ENCODE measurements at places on chromosomes 1 and 21.

DNA sequence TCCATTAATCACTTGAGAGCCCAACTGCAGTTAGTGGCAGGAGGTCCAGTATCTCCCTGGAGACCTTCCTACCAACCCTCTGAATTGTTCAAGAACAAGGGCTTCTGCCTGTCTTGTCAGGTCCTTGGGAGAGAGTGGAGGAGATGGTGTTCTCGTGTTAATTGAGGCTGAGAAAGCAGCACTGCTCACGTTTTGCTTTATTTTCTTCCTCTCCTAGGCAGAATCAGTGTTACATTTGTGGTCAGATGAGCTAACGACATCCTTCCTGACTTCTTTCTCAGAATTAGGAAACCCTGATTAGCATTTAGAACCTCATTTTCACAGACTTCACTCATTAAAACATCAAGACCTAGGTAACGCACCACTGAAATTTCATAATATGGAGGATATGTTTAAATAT is 26.4 kb upstream of the LRIG2 start:
- no peak for DNase-seq

- no peak for DNase-seq
Measured at GRCh38 chr1:6249739-6250689, 6.0 kb downstream of the HES3 start.

- DNase-seq, result no peak
Measured at GRCh38 chr1:173475564-173476196, 1.5 kb upstream of the PRDX6 start.

- no peak for DNase-seq
Measured at GRCh38 chr1:57850176-57850940, 426.5 kb upstream of the DAB1 start.

GRCh38 chr1:50995651-50996050 is 25.6 kb downstream of the CDKN2C start:
- no peak for DNase-seq

- no peak for DNase-seq
Measured at GRCh38 chr21:40386294-40386911, 460.6 kb downstream of the DSCAM start.

DNA sequence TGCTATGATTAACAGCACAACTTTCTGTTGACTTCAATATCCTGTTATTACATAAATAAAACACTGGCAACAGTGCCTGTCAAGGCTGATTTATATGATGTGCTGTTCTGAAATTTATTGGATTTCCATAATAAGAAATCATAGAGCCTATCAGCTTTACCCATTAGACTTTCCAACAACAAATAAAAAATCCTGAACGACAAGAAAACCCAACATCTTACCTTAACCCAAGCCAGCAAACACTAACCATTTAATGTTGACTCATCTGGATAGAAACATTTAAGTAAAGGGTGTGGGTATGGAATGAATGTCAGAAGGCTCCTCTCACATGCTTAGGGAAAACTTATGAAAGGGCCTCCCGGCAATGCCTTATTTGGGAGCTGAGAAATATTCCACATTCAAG is 165.1 kb downstream of the SLC45A1 start:
- DNase-seq, result no peak

Data from gastrocnemius medialis (tissue), 4 donors.